ENCODE measurements at places on chromosomes 11 and 22.

GRCh38 chr11:123033895-123034294, 28.0 kb downstream of the HSPA8 start:
- no peak for DNase-seq

DNA sequence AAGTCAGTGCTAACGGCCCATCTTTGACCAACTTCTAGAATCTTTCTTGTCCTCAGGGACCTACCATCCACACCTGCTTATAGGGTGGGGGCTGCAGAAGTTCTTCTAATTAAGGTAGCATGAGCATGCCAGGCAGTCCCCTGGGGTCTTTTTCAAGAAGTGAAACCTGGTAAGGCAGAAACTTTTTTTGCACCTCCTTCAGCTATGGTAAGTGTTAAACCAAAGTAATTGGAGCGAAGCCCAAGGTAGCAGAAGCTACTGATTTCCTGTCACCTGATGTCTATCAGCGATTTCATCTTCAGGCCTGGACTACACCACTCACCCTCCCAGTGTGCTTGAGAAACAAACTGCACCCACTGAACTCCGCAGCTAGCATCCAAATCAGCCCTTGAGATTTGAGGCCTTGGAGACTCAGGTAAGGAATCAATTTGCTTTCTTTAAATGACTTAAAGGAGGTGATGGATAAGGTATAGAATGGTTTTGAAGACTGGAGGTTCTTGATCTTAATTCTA, at the start of gene MS4A1:
TSS of gene MS4A1 (plus strand) at position 317 of the 512 bp plus-strand sequence. CDS start 6,528 bp downstream, outside the sequence.
- DNase-seq, result no peak

- no peak for DNase-seq
Observed at GRCh38 chr11:77019976-77020595, 14.1 kb upstream of the B3GNT6 start.

DNA sequence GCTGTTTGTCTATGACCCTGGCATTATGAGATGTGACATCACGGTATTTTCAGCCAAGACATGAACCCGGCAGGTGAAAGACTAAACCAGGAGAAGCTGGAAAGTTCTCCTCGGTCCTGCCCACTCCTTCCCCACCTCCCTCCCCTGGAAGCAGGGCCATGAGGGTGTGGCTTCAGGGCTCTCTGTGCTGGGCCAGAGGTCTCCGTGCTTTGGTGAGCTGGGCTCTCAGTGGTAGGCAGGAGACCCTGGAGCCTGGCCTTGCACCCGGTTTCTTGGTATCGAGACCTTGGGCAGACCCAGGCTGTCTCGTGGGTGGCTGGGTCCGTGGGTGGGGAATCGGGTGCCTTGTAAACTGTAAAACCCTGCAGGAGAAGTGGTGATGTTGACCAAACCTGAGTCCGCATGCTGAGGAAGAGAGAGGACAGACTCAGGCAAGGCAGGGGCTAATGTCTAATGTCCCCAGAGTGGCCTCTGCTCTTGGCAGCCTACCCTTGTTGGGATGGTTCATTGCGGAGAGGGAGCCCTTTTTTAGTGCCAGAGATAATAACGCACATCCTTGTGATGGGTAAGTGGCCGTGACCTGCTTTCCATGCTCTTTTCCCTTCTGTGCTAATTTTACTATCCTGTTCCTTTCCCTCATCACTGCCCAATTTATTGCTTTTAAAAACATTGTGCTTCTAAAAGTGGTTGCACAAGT, 48.6 kb upstream of the PARVG start:
- no peak for DNase-seq

GRCh38 chr11:118744046-118744445, 46.9 kb downstream of the DDX6 start:
- DNase-seq, result no peak

DNA sequence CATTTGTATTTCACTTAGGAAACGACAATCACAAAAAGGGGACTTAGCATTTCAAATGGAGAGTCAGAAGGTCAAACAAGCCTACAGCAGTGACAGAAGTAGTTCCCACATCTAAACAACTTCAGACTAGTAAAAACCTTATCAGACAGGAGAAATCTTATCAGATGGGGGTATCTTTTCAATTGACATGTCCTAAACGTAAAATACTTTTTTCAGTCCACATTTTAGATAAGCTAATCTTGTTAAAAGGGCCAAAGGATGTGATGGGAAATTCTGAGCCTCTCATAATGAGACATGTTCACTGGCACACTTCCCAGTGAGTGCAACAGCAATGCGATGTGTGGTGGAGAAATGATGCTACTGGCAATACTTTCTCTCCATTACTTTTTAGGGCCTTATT, 2.4 kb downstream of the MAPK1 start:
- no peak for DNase-seq

DNA sequence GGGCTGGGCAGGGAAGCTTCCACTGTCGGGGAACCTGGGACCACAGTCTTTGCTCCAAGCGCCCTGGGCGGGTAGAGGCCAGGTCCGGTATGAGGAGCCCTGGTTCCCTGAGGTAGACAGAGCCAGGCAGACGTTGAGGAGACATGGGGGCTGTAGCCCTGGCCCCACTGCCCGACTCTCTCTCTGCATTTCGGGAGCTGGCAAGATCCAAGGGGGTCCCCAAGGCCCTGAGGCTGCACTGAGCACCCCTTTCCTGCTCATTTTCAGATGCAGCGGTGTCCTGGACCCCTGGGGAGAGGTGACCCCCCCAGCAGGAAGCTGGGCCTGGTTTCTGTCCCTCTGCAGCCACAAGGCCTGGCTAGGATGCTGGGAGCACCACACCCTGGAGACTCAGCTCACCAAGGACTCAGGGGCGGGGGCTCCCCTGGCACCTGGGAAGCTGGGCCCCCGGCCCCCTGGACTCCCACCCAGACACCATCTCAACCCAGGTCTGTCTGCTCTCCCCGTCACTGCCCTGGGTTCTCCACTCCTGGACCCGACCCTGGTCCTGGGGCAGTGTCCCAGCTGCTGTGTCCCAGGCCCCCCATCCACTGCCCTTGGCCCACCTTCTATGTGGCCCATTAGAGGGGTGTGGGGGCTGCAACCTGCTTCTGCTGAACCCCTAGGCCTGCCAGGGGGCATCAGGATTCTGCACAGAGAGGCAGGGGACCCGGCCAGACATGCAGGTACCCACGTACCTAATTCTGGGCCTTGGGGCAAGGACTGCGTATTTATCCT, 15.0 kb upstream of the MUC6 start:
- no peak for DNase-seq

DNA sequence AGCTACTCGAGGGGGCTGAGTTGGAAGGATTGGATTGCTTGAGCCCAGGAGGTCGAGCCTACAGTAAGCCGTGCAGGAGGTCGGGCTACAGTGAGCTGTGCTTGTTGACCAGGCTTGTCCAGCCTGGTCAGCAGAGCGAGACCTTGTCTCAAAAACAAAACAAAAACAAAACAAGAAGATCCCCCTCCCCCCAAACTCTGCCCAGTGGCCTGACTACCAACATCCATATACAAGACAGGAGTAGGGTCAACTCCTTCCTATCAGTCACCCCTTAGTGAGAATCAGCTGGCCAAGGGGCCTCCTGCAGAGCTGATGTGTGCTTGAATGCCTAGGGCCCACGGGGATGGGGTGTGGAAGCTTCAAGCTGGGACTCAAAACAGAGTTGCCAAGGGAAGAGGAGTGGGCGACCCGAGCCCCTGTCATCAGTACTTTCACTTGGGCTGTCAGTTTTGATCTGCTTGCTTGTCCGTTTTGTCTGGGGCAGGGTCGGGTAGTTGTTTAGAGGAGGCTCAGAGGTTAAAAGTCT, 942 bp upstream of the TSPAN18 start:
- DNase-seq, result no peak

GRCh38 chr11:64449381-64450167, 90.6 kb downstream of the RPS6KA4 start:
- peak; percentile 72 for DNase-seq

GRCh38 chr22:40531951-40532900, 104.3 kb downstream of the MRTFA start:
- DNase-seq, result no peak

- DNase-seq, result peak; percentile 84
Observed at GRCh38 chr11:62905927-62906531, 15.1 kb downstream of the CHRM1 start.

DNA sequence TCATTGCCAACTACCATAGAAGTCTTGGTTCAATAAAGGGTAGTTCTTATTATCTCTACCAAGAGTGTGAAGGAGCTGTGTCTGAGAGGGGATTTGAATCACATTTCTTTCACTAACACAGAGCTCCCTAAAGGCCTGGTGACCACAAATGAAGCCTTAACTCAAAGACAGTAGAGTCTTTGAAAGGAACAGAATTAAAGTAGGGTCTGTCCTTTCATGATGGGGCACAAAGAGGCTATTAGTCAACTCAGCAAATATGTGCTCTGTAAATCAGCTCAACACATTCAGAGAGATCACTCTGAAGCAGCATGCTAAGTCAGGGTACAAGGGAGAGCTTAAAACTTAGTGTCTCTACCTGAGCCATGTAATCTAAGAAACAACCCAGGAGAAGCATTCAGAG, 212.4 kb upstream of the SYN3 start:
- DNase-seq, result no peak

DNA sequence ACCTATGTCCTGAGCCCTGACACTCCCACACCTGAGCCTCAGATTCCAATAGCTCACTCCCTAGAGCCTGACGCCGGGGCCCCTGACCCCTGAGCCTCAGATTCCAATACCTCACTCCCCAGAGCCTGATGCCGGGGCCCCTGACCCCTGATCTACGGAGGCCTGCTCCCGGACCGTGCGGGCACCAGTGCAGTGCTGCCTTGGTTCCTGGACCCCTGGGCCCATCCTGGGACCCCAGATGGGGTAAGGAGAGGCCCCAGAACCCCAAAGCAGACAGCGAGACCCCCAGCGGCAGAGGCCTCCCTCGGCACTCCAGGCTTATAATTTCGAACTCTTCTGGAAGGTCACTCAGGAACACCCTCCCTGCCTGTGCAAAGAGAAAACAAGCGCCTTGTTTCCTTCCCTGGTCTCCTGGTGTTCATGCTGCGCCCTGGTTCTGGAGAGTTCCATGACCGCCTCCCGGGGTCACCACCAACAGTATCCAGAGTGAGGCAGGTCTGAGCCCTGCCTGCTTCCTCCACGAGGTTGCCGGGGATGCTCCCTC, 7.5 kb downstream of the SUSD2 start:
- no peak for DNase-seq

DNA sequence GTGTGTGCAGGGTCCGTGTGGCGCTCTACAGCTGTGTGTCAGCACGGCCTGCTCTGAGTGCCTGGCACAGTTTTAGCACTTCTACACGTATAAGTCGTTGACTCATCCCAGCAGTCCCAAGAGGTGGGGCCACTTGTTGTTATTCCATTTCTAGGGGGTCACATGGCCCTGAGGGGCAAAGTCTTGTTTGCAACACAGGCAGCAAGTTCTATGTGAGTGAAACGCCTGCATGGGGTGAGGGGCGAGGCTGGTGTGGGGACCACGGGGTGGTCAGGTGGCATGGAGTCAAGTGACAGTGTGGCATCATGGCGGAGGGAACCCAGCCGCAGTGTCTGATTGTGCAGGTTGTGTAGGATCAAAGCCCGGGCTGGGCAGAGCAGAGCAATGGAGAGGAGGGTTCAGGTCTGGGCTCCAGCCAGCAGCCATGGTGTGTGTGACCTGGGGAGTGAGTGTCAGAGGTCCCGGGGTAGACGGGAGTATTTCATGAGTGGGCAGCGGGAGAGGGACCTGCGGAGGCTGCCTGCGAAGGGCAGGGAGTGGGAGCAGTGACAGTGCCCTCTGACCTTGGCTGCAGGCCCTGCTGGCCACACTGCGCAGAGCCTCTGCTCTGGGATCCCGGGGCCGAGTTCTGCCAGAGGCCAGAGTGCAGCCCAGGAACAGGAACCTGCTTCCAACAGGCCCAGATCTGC, 27.9 kb downstream of the SHANK3 start:
- DNase-seq, result no peak

DNA sequence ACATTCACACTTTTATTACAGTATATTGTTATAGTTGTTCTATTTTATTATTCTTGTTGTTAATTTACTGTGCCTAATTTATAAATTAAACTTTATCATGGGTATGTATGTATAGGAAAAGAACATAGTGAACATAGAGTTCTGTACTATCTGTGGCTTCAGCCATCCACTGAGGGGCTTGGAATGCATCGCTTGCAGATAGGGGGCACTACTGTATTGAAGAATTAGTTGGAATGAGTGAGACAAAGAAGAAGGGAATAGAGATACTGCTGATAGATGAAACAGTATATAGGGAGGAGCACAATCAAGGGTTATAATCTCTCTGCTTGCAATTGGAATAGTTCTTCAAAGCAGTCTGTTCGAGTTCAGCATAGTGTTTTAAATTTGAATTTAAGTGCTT, 432.2 kb downstream of the RAB38 start:
- no peak for DNase-seq

GRCh38 chr11:44464741-44465140, 100.7 kb upstream of the CD82 start:
- no peak for DNase-seq

GRCh38 chr11:67616431-67617242, 9.9 kb downstream of the NDUFV1 start:
- no peak for DNase-seq

- no peak for DNase-seq
Observed at GRCh38 chr11:107276077-107276476, 181.5 kb downstream of the CWF19L2 start.

- no peak for DNase-seq
Observed at GRCh38 chr11:33021937-33022336, 6.3 kb downstream of the DEPDC7 start.

DNA sequence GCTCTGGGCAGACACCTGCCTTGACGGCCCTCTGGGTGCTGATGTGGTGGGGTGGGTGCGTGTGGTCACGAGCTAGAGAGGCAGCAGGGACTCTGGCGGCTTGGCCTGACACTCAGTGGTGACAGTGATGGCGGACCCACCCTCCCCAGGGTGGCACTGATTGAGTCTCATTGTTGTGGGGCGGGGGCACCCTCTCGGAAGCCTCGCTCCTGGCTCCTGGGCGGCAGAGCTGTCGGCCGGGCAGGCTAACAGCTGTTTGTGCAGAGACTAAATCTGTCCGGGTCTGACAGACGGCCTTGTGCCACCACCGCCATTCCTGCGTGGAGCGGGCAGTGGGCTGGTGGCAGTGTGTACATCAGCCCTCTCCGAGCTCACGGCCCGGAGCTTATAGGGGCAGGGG, 15.6 kb downstream of the FLRT1 start:
- DNase-seq, result no peak

DNA sequence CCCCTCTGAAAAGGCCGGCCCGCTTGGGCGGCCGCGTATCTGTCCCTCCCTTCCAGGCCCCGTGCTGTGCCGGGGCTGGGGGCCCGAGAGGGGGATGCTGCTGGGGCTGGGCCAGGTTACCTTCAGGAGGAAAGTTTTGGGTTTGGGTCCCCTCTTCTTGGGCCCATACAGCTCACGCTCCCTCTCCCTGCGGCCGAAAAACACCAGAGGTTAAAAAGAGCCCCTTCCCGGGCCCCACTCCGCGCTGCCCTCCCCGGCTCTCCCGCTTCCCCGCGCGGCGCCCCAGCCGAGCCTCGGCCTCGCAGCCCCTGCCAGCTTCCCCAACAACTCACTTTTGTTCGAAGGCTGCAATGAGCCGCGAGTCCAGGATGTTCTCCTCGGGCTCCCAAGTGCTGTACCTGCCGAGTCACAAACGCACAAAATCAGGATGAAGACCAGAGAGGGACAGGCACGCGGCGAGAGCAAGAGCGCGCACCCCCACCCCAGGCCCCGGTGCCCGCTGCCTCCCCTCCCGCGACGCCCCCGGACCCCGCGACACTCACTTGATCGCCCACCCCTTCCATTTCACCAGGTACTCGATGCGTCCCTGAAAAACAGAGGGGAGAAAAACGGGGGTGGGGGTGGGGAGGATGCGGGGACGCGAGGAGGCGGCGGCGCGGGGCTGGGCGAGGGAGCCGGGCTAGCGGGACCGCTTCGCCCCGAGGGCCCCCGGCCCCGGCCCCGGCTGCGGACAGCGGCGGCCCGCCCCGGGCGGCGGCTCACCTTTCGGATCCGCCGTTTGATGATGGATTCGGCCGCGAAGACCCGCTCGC, 450 bp downstream of the CBX6 start:
- DNase-seq, result no peak
